Left ventricle myocardium inferior (tissue), 1 donor: ENCODE measurements at places on chromosomes 2 and 18. TPM values are rescaled to one million over a fixed set of nuclear protein-coding genes. Genes with fewer than 3 reads are reported as not detected.

The SPP2 gene
- total RNA-seq, result not detected

The RTP5 gene
- total RNA-seq, result not detected

The TUBA3E gene
- total RNA-seq, result 47.1 TPM

The MROH2A gene
- not detected for total RNA-seq

The CHST9 gene
- total RNA-seq, result 2.0 TPM

The ZNF516 gene
- total RNA-seq, result 11.5 TPM

The CYRIA gene
- 4.1 TPM for total RNA-seq

The HPCAL1 gene
- total RNA-seq, result 29.4 TPM

The TXNDC2 gene
- not detected for total RNA-seq

The IMPA2 gene
- 51.5 TPM for total RNA-seq

The SERPINB4 gene
- total RNA-seq, result not detected

The ADAM23 gene
- total RNA-seq, result 61.2 TPM

The TNS1 gene
- total RNA-seq, result 828 TPM
